ENCODE measurements at places on chromosomes 13 and 19. TPM values are rescaled to one million over a fixed set of nuclear protein-coding genes. Genes with fewer than 3 reads are reported as not detected.

DNA sequence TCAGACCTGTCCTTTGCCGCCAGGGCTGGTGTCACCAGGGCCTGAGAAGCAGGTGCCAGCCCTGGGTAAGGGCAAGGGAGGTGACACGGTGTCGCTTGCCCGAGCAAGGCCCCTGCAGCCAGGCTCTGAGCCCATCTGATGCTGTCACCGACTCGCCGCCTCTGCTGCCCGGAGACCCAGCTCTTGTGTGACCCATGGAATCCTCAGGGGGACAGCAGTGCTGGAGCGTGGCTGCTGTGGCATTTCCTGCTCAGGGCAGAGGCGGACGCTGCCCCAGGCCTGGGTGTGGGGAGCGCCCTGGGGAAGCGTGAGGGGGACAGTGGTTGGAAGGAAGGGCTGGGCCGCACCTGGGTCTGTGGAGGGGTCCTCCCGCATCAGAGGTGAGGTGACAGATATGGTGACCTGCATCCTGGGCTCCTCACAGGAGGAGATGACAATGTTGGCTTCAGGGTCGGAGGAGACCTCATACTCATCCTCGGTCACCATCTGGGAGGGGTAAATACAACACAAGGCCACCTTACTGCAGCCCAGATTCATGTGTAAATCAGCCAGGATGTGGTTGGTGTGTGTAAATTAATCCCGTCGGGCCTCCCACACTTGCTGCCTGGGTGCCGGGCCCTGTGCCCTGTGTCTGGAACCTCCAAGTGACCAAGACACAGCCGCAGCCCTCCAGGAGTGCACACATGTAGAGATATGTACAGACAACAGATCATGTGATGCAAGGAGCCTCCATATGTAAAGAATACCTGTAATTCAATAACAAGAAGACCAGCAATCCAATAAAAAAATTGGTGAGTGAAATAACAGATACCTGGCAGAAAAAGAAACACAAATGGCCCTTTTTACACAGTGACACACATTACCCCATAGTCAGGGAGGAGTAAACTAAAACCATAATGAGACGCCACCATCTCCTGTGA lies 27.6 kb upstream of the MATK start:
- no peaks in the 10 kb centered on the region for H3K4me1 ChIP-seq
- DNase-seq = no peak
- H3K36me3 ChIP-seq = no peaks in the 10 kb centered on the region
- H3K27ac ChIP-seq = no peak overlapping the region
- no peaks in the 10 kb centered on the region for H3K27me3 ChIP-seq
- no peak overlapping the region for H3K4me3 ChIP-seq

DNA sequence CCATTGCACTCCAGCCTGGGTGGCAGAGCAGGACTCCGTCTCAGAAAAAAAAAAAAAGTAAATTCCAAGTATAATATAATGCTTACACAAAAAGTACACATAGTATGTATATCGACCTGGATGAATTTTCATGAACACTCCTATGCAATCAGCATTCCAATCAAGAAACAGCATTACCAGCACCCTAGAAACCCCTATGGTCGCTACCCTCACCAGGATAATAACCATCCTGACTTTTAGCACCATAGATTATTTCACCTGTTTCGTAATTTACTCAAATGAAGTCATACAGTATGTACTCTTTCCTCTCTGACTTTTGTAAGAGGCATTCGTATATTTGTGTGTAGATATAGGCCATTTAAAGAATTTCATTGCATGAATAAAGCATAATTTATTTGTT lies 47.6 kb downstream of the PCDH8 start:
- no peaks in the 10 kb centered on the region for H3K4me1 ChIP-seq
- H3K27me3 ChIP-seq = peaks cover 12% of the 10 kb centered on the region
- no peak overlapping the region for H3K27ac ChIP-seq
- no peak for DNase-seq
- no peak overlapping the region for H3K4me3 ChIP-seq

The RPL18 gene
- total RNA-seq = 2,006 TPM

DNA sequence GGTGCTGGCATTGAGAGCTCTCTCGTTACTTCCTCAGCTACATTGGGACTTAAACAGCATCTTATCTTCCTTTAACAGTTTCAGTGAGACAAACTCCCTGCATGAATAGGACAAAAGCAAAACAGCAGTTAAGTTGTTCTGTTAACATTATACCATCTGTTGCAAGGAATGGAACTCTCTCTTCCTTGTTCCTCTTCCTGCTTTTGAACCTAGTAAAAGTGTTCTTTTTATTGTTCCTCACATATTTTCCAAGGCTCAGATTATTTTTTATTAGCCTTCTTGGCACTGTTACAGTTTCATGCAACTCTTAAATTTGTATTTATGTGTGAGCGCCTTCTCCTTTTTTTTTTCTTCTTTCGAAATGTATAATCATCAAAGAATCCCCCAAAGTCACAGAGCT lies 202.6 kb upstream of the UFM1 start:
- H3K27ac ChIP-seq = no peak overlapping the region
- H3K4me3 ChIP-seq = no peak overlapping the region
- no peak for DNase-seq
- H3K36me3 ChIP-seq = no peaks in the 10 kb centered on the region
- no peaks in the 10 kb centered on the region for H3K4me1 ChIP-seq
- no peaks in the 10 kb centered on the region for H3K27me3 ChIP-seq

DNA sequence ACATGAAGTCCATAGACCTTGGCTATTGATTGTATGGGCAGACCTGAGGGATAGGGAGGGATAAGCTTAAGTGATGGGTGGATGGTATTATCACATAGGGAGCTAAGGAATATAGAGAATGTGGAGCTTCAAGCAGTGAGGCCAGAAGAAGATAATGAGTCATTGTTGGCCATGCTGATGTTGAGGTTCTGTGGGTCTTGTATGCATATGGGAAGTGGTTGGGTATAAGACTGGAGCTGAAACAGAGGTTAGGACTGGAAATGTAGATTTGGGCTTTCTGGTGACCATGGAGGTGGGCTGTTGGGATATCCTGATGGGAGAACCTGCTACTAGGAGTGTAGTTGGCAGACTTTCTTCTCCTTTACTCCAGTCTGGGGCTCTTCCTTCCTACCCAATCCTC lies 73.7 kb upstream of the TSC22D1 start:
- no peak overlapping the region for H3K4me3 ChIP-seq
- no peaks in the 10 kb centered on the region for H3K36me3 ChIP-seq
- no peak for DNase-seq
- H3K27me3 ChIP-seq = no peaks in the 10 kb centered on the region
- no peaks in the 10 kb centered on the region for H3K4me1 ChIP-seq
- no peak overlapping the region for H3K27ac ChIP-seq

GRCh38 chr19:18007917-18008673 lies at the start of gene ARRDC2:
ARRDC2 (plus strand) TSS chr19:18008170; CDS start chr19:18008311, 141 bp downstream.
- no peak within 1 kb of the TSS for H3K4me3 ChIP-seq
- DNase-seq = no peak
- H3K4me1 ChIP-seq = peaks cover 2% of the 10 kb centered on the region
- peak within 1 kb of the TSS; percentile 53 for H3K27ac ChIP-seq
- H3K36me3 ChIP-seq = peaks cover 39% of the 10 kb centered on the region
- no peaks in the 10 kb centered on the region for H3K27me3 ChIP-seq

- no peaks in the 10 kb centered on the region for H3K27me3 ChIP-seq
- no peak overlapping the region for H3K4me3 ChIP-seq
- H3K4me1 ChIP-seq = no peaks in the 10 kb centered on the region
- no peak for DNase-seq
Observed at GRCh38 chr19:21519488-21519887, 14.1 kb downstream of the ZNF429 start.

GRCh38 chr13:57734306-57734705 lies 102.8 kb downstream of the PCDH17 start:
- no peaks in the 10 kb centered on the region for H3K36me3 ChIP-seq
- no peak overlapping the region for H3K27ac ChIP-seq
- H3K4me1 ChIP-seq = no peaks in the 10 kb centered on the region
- no peaks in the 10 kb centered on the region for H3K27me3 ChIP-seq
- H3K4me3 ChIP-seq = no peak overlapping the region

- DNase-seq = no peak
- no peaks in the 10 kb centered on the region for H3K27me3 ChIP-seq
- no peaks in the 10 kb centered on the region for H3K4me1 ChIP-seq
- no peak overlapping the region for H3K4me3 ChIP-seq
Observed at GRCh38 chr13:97515643-97516042, 81.7 kb downstream of the RAP2A start.

The KLK3 gene
- total RNA-seq = not detected

GRCh38 chr19:7872306-7873204 lies 1.6 kb downstream of the PRR36 start:
- no peaks in the 10 kb centered on the region for H3K36me3 ChIP-seq
- no peak overlapping the region for H3K4me3 ChIP-seq
- H3K27ac ChIP-seq = peak overlapping the region; percentile 58
- H3K27me3 ChIP-seq = no peaks in the 10 kb centered on the region

- H3K4me1 ChIP-seq = peaks cover 9% of the 10 kb centered on the region
- H3K36me3 ChIP-seq = peaks cover 16% of the 10 kb centered on the region
- H3K27me3 ChIP-seq = no peaks in the 10 kb centered on the region
- H3K4me3 ChIP-seq = no peak overlapping the region
- no peak overlapping the region for H3K27ac ChIP-seq
- DNase-seq = no peak
Observed at GRCh38 chr13:113532156-113532806, 41.8 kb upstream of the DCUN1D2 start.

Measured in HCT116 (cell line).